Glutamatergic neuron (in vitro differentiated cells): ENCODE measurements at places on chromosomes 2 and 18.

DNA sequence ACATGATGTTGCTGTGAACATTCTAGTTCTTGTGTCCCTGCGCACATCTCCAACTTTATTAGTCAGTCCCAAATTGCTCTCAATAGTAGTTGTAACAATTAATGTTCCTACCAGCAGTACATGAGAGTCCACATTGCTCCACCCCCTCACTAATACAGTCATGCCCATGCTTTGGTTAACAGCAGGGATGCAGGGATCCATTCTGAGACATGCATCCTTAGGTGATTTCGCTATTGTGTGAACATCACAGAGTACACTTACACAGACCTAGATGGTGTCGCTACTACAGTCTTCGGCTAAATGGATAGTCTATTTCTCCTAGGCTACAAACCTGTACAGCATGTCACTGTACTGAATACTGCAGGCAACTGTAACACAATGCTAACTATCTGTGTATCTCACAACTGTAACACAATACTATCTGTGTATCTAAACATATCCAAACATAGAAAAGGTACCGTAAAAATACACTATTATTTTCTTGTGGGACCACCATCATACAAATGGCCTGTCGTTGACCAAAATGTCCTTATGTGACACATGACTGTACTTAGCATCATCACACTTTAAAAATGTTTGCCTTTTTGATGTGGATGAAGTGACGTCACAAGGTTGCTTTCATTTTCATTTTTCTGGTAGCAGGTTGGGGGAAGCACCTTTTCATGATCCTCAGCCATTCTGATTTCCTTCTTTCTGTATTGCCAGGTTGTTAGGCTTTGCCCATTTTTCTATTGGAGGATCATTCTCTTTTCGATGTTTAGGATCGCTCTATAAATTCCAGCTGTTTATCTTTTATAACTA is 82.9 kb upstream of the RNF152 start:
- no peak for DNase-seq

DNA sequence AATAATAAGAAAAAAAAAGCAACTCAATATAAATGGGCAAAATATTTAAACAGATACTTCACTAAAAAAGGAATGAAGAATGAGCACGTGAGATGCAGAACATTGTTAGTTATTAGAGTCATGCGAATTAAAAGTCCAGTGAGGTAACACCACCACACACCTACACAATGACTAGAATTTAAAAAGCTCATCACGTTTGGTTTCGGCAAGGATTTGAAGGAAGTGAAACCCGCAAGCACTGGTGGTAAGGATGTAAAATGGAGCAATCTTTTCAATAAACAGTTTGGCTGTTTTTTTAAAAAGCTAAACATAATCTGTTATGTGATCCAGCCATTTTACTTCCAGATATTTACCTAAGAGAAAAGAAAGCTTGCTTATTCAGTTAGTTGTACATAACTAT is 1181.6 kb upstream of the CELF4 start:
- no peak for DNase-seq

DNA sequence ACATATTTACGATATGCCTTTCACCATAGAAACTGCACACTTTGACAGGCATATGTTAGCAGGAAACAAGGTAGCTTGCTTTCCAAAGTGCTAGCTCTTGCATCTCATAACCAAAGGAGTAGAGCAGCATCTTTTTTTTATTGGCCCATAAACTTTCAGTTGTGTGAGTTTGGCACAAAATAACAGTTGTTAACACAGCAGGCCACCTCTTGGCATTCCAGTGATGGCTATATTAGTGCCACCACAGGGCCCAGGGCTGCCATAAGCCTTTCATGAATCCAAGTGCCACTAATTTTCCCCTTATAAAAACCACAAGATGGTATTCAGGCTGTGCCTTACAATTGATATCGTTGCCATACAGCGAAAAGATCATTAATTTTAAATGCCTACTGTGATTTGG is 40.3 kb upstream of the KLF7 start:
- no peak for DNase-seq

DNA sequence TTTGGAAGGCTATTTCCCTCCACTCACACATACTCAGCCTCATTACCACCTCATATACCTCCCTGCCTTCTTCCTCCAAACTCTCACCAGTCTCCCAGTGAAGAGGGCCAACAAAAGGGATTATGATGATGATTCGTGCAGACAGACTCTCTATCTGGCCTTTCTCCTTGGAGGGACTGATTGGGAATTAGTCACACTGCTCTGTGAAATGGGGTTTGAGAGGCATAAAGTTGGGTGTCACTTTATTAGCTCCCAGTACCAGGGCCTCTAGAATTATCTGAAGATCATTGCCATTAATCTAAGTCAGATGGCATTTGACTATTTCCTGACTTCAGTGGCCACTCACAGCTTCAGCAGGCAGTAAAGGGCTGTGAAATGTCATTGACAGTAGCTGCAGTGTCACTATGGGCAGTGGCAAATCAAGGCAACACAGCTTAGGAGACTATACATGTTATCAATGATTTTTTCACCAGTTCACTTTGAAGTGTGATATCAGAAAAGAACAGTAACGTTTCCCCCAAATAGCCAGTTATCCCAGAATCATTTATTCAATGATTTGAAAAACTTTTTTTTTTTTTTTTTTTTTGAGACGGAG is 17.4 kb downstream of the CNRIP1 start:
- no peak for DNase-seq

DNA sequence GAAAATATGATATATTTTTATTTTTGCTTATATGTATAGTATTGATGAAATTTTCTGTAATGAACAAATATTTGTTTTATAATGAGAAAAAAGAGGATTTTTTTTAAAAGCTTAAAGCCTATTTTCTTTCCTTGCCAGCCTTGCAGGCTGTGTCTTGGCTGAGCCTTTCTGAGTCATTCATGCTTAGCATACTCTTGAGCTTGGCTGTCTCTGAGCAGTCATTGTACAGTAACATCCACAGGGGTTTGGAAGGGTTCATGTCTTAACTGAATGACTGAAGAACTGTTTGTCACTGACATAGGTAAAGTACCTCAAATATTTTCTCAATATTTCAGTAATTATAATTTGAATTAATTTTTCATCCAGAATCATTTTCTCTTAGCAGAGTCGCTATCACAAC is 49.3 kb downstream of the GPR39 start:
- DNase-seq, result no peak

DNA sequence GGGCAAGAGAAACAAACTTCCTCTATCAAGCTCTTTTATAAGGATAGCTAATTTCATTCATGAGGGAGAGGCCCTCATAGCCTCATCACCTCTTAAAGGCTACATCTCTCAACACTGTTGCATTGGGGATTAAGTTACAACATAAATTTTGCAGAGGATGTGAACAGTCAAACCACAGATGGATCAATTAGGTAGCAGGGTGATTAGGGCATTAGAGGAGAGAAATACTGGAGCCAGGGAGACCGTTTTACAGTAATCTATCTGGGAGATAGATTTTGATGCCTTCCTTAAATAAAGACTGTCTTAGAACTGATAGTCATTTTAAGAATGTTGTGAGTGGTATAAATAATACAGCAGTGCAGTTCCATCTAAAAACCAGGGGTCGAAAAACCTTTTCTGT is 258.9 kb downstream of the DCC start:
- no peak for DNase-seq

- no peak for DNase-seq
These were observed 1.5 kb upstream of the PELI1 start for GRCh38 chr2:64145714-64146113.

DNA sequence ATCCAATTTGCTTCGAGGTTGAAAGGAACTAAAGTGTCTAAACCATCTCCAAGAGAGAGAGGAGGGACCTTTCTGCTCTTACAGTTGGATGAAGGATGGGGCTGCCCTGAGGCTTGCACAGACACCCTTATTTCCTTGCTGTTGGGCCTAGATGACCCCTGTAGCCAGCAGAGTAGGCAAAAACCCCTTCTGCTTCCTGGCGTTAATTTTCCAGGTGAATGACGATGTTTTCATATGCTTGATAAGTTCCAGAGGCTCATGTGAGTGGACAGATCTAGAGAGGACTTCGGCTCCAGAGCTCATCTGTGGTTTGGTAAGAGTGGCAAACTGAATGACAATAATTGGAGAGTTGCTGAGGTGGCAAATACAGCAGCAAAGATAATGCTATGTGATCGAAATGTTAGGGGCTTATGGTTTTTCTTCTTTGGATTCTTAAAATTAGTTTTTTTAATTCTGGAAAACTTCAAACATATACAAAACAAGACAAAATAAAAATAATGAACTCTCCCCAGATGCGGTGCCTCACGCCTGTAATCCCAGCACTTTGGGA is 98.6 kb upstream of the MAP4K3 start:
- no peak for DNase-seq

DNA sequence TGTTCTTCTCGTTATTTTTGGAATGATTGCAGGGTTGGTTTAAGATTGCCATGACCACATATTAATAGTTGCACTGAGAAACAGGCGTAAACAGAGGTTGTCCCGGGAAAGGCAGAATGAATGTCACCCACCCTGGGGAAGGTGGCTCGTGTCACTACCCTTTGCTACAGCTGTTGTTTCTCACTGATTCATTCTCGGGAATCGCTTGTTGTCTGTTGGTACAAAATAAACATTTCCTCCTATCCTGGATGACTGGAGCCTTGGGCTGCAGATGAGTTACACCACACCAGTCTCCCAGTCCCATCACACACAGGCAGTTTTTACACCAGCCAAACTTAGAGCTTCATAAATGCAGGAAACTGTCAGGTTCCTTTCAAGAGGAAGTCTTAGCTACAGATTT is 216.7 kb downstream of the GBX2 start:
- no peak for DNase-seq

GRCh38 chr2:16204251-16204650 is 263.9 kb downstream of the MYCN start:
- DNase-seq, result no peak
